IPS DF 6.9 (cell line): ENCODE measurements at places on chromosomes 13 and 19.

DNA sequence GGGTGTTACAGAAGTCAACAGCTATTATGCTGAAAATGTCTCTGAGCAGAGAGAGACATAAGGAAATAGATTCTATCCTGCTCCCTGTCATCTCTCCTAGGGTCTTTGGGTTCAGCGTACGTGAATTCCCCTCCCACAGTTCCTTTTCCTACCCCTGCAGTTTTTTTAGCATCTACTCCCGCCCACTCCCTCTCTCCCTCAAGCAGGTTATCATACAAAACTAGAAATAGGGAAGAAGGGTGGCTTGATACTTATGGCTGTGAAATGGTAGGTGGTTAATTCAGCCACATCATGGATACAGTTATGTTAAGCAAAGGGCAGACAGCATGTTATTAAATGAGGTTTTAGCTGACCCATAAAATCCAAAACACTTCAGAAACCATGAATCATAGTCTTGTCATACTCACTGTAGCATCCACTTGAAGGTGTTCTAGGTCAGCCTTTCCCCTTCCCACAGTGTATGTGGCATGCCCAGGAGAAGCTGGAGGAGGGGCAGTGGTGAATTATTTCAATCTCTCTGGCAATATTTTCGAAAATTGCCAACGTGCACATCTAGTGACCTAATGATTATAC lies 236.8 kb upstream of the SERP2 start:
- DNase-seq = no peak
- no peak overlapping the region for H3K27ac ChIP-seq
- peaks cover 2% of the 10 kb centered on the region for H3K4me1 ChIP-seq
- no peak overlapping the region for H3K4me3 ChIP-seq
- no peaks in the 10 kb centered on the region for H3K27me3 ChIP-seq

GRCh38 chr13:40063703-40064102 lies 408.2 kb downstream of the COG6 start:
- no peaks in the 10 kb centered on the region for H3K36me3 ChIP-seq
- DNase-seq = no peak
- no peak overlapping the region for H3K4me3 ChIP-seq
- no peak overlapping the region for H3K27ac ChIP-seq
- no peaks in the 10 kb centered on the region for H3K4me1 ChIP-seq

GRCh38 chr19:2062389-2062729 lies 11.3 kb upstream of the MKNK2 start:
- no peaks in the 10 kb centered on the region for H3K27me3 ChIP-seq
- H3K36me3 ChIP-seq = no peaks in the 10 kb centered on the region
- peaks cover 13% of the 10 kb centered on the region for H3K4me1 ChIP-seq
- H3K4me3 ChIP-seq = no peak overlapping the region; the same call in 1 of the 2 replicates
- H3K27ac ChIP-seq = no peak overlapping the region
- no peak for DNase-seq

- H3K4me3 ChIP-seq = no peak overlapping the region
- H3K36me3 ChIP-seq = no peaks in the 10 kb centered on the region
- H3K4me1 ChIP-seq = no peaks in the 10 kb centered on the region
- no peak for DNase-seq
- H3K27ac ChIP-seq = no peak overlapping the region
- H3K27me3 ChIP-seq = no peaks in the 10 kb centered on the region
These were observed 69.9 kb upstream of the RAP2A start for GRCh38 chr13:97364031-97364430.

- H3K4me3 ChIP-seq = no peak overlapping the region
- H3K36me3 ChIP-seq = no peaks in the 10 kb centered on the region
- no peak for DNase-seq
These were observed 286.1 kb downstream of the KCTD12 start for GRCh38 chr13:76600081-76600480.

DNA sequence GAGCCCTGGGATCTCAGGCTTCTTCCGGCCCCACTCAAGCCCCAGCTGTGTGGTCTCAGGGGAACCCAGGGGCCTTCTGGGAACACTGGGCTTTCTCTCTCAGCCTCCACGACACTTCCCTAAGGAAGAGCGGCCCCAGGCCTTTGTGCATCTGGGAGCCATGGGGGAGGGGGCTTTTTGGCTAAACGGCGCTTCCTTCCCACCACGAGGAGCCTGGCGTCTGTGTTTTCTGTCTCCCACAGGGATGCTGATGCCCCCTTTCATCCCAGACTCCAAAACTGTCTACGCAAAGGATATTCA lies 24.2 kb upstream of the TMEM255B start:
- no peaks in the 10 kb centered on the region for H3K36me3 ChIP-seq
- H3K4me1 ChIP-seq = no peaks in the 10 kb centered on the region
- no peak for DNase-seq
- no peaks in the 10 kb centered on the region for H3K27me3 ChIP-seq

- H3K4me1 ChIP-seq = no peaks in the 10 kb centered on the region
- H3K27me3 ChIP-seq = no peaks in the 10 kb centered on the region
- H3K36me3 ChIP-seq = no peaks in the 10 kb centered on the region
- H3K27ac ChIP-seq = no peak overlapping the region
- DNase-seq = no peak
- no peak overlapping the region for H3K4me3 ChIP-seq
These were observed 31.9 kb downstream of the SCGB2B2 start for GRCh38 chr19:34644991-34645461.

DNA sequence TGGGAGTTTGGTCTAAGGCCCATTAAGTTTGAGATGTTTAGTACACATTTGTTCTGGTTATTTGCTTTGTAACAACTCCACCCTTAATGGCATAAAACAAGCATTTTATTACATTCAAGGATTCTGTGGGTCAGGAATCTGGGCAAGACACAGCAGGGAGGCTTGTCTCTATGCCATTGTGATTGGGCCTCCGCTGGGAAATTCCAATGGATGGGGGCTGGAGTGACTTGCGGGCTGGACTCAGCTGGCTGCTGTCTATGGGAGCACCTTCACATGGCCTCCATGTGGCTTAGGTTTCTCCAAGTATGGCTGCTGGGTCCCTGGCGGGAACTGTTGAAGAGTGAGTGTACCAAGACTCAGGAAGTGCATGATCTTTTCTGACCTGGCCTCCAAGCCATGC lies 159.0 kb downstream of the PAN3 start:
- H3K4me1 ChIP-seq = peaks cover 6% of the 10 kb centered on the region
- no peak overlapping the region for H3K4me3 ChIP-seq
- no peak for DNase-seq
- no peaks in the 10 kb centered on the region for H3K36me3 ChIP-seq
- no peak overlapping the region for H3K27ac ChIP-seq

- H3K4me3 ChIP-seq = no peak overlapping the region
- no peak for DNase-seq
- no peaks in the 10 kb centered on the region for H3K27me3 ChIP-seq
- no peaks in the 10 kb centered on the region for H3K36me3 ChIP-seq
- H3K4me1 ChIP-seq = no peaks in the 10 kb centered on the region
These were observed 52.9 kb downstream of the OR10H4 start for GRCh38 chr19:16001481-16002312.

GRCh38 chr19:56727677-56728076 lies 56.1 kb upstream of the ZNF835 start:
- no peaks in the 10 kb centered on the region for H3K4me1 ChIP-seq
- H3K4me3 ChIP-seq = no peak overlapping the region
- no peaks in the 10 kb centered on the region for H3K36me3 ChIP-seq
- no peak for DNase-seq
- H3K27ac ChIP-seq = no peak overlapping the region

DNA sequence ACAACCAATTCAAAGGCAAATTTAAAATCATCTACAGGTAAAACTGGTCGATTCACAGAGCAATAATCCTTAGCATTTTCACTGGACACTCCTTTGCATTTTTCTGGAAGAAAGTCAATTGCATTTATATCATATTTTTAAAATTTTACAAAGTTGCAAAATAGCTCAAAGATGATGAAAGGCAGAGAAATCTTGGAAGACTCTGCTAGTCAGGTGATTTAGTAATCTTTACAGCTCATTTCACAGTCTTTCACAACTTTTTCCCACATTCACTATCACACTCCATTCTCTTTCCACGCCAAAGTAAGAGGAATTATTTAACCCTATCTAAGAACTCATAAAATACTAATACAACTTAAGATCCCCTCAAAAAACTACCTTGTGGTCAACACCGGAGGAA lies 1063.8 kb downstream of the EFNB2 start:
- H3K36me3 ChIP-seq = no peaks in the 10 kb centered on the region
- no peak overlapping the region for H3K27ac ChIP-seq
- no peaks in the 10 kb centered on the region; the same call in 1 of the 2 replicates for H3K4me1 ChIP-seq
- H3K27me3 ChIP-seq = no peaks in the 10 kb centered on the region
- no peak overlapping the region for H3K4me3 ChIP-seq

- H3K27me3 ChIP-seq = no peaks in the 10 kb centered on the region
- H3K4me3 ChIP-seq = no peak overlapping the region
- H3K36me3 ChIP-seq = no peaks in the 10 kb centered on the region
- peaks cover 2% of the 10 kb centered on the region; the same call in 1 of the 2 replicates for H3K4me1 ChIP-seq
These were observed 311.3 kb downstream of the DLEU7 start for GRCh38 chr13:50531917-50532899.

DNA sequence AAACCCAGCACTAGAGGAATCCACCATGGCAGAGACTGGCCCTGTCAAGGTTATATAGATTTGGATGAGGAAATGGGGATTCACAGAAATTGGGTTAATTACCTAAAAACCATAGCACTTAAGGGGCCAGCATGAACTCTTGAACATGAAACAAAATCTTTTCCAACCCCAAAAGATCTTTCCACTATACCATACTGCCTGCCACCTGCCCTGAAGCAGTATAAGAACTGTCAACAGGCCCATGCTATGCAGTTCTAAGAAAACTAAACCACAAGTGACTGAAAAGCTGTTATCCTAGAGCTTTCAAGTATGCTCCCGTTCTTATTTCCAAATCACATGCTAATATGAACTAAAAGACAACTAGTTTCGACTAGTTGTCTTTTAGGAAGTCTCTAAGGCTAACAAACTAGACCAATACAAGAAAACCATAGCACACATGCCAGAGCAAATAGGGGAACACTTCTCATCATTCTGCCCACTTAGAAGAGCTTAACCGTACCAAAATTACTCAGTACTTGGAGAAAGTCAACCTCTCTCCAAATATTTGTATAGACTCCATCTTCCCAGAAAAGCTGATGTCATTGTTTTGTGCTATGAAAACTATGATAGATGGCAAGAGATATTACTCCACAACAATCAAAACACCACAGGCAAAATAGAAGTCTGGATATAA lies 27.5 kb downstream of the HSPH1 start:
- no peak overlapping the region for H3K27ac ChIP-seq
- H3K36me3 ChIP-seq = peaks cover 3% of the 10 kb centered on the region; the same call in 1 of the 2 replicates
- H3K4me3 ChIP-seq = no peak overlapping the region
- no peaks in the 10 kb centered on the region for H3K27me3 ChIP-seq

DNA sequence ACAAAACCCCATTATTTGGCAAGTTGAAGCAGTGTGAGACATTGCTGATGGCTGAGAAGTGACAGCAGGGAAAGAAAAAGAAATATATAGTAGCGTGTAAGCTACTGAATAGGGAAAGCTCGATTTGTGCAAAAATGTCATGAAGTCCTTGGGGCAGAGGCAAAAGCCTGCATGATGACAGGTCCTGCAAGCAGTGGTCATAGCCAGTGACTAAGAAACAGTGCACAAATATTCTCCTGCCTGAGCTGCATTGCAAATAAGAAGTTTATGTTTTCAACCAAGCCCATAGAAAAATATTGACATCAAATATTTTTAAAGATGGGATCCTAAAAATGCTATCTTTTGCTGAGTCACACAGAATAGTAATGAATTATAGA lies 270.0 kb downstream of the SLITRK6 start:
- no peak for DNase-seq
- H3K4me1 ChIP-seq = no peaks in the 10 kb centered on the region
- H3K27ac ChIP-seq = no peak overlapping the region
- no peaks in the 10 kb centered on the region for H3K36me3 ChIP-seq
- H3K4me3 ChIP-seq = no peak overlapping the region

GRCh38 chr19:15426485-15427349 lies 7.9 kb upstream of the AKAP8L start:
- no peaks in the 10 kb centered on the region for H3K27me3 ChIP-seq
- peaks cover 4% of the 10 kb centered on the region; the same call in 1 of the 2 replicates for H3K4me1 ChIP-seq
- H3K36me3 ChIP-seq = peaks cover 29% of the 10 kb centered on the region
